ENCODE measurements at places on chromosomes 5 and 9. TPM values are rescaled to one million over a fixed set of nuclear protein-coding genes. Genes with fewer than 3 reads are reported as not detected.

- peak; percentile 55 for DNase-seq
Observed at GRCh38 chr9:131366761-131367401, 27.0 kb upstream of the PRRC2B start.

DNA sequence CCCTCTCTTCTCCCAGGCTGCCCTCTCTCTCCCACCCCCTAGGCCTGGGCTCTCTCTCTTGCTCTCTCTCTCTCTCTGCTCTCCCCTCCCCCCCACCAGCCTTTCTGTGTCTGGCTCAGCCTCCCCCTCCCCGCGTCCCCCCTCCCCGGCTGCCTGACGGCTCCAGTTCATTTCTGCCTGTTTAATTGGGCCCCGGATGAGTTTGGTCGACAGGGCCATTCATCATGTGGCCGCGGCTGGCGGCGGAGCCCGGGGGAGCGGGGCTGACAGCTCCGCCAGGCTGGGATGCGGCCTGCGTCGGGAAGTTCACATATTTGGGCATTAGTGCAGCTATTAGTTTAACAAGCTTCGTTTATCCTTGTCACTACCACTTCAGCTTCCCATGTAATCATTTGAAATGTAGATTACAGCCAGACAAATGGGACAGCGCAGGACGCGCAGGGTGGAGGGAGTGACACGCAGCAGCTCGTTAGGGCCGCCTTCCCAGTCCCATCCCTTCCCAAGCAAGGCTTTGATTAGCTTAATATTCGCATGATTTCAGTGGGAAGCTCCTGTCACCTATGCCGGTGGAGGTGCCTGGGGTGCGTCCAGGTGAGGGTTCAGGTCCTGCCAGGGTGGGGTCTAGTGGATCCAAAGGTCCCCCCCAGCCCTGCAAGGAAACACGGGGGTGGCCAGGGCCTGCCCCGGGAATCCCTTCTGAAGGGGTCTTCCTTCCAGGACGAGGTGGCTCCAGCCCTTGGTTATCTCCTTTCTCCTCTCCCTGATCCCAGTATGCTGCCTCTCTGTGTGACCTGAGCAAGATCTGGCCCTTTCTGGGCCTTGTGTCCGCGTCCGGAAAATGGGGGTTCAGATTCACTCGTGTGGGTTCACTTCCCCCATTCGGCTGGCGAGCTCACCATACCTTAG, 214.8 kb downstream of the PAX5 start:
- DNase-seq: no peak

DNA sequence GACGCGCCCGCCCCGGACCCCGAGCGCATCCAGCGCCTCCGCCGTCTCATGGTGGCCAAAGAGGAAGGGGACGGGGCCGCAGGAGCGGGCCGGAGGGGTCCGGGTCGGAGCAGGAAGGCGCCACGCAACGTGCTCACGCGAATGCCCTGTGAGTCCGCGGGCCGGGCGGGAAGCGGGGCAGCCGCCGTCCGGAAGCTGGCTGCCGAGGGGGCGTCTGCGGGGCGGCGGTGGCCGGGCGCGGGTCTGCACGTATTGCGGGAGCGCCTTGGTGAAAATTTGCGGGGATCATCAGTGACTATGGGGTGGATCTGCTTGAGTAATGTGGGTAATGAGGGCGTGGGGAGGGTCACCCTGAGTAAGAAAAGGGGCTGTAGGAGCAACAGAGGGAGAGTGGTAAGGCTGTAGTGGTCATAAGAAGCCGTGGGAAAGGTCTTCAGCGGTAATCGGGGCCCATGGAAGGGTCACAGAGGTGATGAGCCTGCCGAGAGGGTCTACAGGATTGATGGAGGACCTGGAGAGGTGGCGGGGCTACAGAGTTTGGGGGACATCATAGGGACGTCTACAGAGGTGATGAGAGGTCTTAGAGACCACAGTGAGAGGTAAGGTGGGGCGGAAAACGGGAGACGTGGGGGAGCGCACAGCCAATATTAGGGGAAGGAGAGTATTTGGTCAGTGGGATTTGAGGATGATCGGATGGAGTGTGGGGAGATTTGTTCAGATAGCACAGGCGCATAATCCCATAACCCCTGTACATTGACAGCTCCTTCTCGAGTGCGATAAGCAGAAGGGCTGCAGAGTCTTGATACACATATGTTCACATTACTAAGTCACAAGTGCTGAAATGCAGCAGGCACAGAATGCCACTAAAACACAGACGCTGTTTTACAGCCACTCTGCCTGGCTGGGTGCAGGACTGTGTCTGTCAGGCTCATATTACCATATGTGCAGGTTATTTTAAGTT, 819 bp downstream of the LSM11 start:
- DNase-seq: no peak

CCDC69 gene
- total RNA-seq: 0.52 TPM
